ENCODE measurements at places on chromosomes 3 and 15.

DNA sequence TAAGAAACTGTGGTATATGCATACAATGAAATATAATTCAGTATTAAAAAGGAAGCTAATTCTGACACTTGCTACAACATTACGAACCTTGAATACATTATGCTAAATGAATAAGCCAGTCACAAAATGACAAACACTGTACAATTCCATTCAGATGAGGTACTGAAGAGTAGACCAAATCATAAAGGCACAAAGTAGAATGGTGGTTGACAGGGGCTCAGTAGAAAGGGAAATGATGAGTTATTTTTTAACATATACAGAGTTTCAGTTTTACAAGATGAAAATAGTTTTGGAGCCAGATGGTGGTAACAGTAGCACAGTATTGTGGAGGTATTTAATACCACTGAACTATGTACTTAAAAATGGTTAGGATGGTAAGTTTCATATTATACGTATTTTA lies 254.6 kb upstream of the RBMS3 start:
- DNase-seq: no peak

DNA sequence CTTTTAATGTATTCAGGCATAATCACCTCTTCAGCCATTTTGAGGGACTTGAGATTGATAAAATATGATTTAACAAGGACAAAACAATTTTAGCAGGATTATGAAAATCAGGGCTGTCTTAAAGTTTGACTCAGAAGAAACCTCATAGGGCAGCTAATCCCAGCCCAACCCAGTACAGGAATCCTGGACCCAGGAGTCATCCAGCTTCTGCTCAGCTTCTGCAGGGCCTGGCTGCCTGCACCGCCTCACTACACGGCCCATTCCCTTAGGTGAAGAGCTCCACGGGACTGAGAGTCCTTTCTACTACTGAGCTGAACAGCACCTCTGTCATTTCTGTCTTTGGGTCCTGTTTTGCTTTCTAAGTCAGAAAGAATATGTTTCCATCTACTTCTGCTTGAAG lies 37.5 kb downstream of the ARHGAP31 start:
- no peak for DNase-seq

GRCh38 chr3:49006408-49007067 lies 653 bp upstream of the WDR6 start:
- DNase-seq: no peak

GRCh38 chr3:154584974-154585373 lies 155.0 kb upstream of the GPR149 start:
- no peak for DNase-seq

- DNase-seq: no peak
These were observed 6.2 kb downstream of the P2RY1 start for GRCh38 chr3:152841131-152841530.

DNA sequence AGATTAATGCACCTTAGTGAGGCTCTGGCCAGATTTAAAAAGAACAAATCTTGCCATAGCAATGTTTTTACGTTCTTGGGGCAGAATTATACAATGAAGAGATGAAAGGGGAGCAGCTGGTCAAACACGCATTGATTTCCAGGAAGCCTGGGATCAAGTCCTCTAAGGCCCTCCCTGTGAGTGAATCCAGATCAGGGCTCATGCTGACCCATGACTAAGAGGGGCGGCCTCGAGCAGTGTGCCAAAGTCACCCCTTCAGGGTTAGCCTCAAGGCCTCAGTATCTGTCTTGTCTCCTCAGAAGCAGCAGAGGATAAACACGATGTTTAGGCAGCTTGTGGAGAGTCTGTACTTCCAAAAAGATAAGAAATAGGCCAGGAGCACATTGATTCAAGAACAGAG lies 9.3 kb upstream of the RBP1 start:
- no peak for DNase-seq

DNA sequence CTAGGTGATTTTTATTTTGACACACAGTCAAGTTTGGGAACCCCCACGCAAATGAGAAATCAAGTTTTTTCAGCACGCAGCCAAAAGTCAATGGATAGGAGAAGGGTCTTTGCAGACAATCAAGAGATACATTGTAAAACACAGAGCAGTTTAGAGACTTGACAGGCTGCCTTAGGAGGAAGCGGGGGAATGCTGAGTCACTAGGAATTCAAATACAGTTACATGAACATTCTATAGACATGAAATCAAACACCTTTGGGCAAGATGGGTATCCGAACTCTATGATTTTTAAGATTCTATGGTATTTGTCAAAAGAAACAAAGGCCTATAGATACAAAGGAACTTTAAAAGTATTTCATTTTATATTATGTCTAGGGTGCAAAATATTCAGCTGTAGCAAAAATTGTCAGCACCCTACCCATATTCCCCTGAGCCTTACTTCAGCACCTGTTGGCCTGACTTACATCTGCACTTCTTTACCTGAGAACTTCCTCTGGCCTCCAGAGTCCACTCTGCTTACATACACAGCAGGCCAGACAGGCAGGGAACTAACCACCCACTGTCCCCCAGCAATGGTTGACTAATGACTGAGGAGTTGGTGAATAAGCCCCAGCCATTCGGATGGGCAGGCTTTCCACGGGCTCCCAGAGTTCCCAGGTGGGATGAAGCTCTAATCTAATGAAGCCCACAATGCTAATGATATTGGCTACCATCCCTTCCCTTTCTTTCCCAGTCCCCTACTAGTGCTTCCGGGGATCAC lies 289.3 kb upstream of the RORA start:
- DNase-seq: no peak

DNA sequence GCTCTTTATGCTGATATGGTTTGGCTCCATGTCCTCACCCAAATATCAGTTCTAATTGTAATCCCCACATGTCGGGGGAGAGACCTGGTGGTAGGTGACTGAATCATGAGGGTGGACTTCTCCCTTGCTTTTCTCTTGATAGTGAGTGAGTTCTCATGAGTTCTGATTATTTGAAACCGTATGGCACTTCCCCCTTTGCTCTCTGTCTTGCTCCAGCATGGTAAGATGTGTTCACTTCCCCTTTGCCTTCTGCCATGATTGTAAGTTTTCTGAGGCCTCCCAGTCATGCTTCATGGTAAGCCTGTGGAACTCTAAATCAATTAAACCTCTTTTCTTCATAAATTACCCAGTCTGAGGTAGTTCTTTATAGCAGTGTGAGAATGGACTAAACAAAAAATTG lies 107.6 kb downstream of the IMPG2 start:
- DNase-seq: no peak

DNA sequence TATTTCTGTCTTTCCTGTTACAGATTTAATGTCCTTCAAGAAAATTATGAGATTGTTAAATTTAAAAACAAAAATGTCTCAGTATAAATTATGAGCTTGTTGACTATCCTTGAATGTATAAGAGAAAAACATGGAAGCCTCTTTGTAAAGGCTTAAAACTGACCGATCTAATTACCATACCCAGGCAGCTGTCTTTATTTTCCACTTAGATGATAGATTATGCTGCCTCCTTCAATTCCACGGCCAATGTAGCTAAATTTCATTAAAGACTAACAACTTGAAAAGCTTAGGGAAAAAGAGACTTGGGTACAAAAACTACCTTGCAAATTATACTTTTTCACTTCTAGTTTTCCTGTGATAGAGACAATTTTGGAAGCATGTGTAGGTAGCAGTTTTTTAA lies 88.3 kb downstream of the ATP10A start:
- no peak for DNase-seq

DNA sequence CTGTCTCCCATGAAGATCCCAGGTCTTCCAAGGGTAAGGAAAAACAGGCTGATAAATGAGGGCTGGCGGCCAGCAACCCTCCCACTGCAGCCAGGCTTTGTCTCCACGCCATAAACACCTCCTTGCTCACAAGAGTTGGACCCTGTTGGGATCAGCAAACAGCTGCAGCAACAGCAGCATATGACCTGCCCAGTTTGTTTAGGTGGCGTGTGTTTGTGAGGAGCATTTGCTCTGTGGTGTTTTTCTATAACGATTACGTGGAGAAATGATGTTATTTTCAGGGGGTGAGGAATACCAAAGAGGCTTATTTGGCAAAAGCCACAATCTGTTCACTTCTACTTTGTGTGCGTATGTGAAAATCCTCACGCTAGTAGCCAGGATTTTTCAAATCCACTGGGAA lies 58.5 kb downstream of the RFTN1 start:
- DNase-seq: no peak

DNA sequence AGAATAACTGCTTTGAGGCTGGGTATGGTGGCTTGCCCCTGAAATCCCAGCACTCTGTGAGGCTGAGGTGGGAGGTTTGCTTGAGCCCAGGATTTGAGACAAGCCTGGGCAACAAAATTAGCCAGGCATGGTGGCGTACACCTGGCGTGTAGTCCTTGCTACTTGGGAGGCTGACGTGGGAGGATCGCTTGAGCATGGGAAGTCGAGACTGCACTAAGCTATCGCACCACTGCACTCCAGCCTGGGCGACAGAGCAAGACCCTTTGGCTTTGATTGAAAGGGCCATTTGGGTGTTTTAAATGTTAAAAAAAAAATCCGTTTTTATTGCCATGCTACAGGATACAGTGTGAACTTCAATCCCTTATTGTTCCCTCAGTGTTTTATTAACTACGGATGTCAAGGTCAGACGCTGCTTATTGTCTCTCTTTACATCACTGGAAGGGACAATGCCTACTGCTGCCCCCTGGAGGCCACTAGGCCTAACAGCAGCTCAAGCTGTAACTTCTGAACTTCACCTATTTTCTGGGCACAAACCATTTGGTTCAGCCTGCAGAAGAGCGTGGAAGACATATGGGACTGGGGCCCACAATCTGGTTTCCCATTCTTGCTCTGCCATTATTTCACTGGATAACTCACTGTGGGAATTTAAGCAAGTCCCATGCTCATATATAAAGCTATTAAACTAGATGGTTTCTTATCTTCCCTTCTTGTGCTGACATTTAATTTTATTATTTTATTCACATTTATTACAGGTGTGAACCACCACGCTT lies 15.3 kb upstream of the IREB2 start:
- DNase-seq: peak; percentile 76

DNA sequence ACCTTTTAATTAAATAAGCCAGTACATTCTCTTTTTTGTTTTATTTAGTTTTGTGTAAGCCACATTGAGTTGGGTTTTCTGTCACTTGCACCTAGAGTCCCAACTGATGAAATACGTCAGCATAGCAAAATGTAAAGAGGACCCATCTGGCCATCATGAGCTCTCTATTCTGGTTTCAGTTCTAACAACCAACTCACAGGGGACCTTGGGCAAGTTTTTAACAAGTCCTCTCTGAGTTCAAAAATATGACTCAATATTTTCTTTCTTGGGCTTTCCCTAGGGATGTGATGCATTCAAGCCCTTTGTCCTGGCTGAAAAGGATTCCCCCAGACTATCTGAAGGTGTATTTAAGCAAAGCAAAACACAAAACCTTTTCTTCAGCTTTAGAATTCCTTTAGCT lies 32.9 kb downstream of the PLCH1 start:
- peak; percentile 41 for DNase-seq

DNA sequence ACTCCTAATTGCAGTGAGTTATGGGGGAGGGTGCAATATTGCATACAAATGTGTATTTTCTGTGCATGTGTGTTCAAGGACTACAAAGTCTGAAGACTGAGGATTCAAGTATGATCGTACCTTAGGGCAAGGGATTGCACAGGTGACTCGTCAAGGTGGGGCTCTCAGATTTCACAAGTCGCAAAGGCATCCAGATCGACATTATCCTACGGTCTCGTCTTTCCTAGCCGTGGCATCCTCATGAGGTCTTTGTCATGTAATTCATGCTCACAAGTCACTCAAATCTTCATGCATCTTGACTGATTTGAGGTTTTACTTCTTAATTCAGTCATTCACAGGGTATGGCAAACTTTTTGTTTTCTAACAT lies 191.4 kb upstream of the HES1 start:
- no peak for DNase-seq

DNA sequence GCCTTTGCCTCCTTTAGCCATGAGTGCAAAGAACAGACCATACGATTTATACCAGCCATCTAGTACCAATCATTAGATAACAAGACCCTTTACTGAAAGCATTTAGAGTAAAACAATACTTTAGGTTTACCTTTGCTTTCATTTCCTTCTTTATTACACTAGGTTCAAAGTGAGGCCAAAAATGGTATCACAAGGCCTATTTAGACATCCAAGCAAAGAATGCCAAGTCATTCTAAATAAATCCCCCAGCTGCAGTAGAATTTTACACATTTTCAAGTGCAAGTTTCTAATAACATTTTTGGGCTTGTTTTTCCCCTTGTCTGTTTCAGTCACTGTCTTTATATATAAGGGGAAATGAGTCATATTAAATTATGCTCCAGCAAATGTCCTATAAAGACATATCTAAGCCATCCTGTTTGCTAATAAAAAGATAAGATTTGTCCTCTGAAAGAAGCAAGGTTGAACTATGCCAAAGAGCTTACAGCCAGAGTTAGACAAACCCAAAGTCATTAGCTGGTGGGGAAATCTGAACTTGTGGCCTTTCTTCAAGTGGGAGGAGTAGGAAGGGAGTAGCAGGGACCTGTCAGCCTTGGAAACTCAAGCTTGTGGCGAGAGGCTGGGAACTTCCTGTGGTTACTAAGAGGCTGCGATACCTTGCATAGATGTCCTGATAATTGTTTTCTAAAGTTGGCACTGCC lies 232.7 kb downstream of the MECOM start:
- DNase-seq: no peak

GRCh38 chr3:33174711-33175414 lies 43.7 kb downstream of the SUSD5 start:
- no peak for DNase-seq

GRCh38 chr15:81297147-81297572 lies 26.8 kb downstream of the STARD5 start:
- no peak for DNase-seq

DNA sequence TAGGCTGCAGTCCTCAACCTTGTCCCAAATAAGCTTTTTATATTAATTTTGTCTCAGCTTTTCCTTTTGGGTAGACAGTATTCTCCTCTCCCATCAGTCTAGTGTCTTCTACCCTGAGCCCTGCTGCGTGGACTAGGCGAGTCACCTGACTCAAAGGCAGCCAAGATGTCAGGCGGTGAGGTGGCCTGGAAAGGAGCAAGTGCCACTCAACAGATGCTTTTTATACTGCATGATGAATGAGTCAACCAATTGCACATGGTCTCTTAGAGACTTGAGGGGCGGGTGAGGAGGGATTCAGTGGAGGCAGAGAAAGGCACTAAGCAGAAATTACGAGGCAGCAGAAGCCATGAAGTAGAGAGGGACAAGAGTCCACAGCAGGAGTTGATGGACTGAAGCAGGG lies 95.9 kb downstream of the FRMD4B start:
- DNase-seq: no peak

DNA sequence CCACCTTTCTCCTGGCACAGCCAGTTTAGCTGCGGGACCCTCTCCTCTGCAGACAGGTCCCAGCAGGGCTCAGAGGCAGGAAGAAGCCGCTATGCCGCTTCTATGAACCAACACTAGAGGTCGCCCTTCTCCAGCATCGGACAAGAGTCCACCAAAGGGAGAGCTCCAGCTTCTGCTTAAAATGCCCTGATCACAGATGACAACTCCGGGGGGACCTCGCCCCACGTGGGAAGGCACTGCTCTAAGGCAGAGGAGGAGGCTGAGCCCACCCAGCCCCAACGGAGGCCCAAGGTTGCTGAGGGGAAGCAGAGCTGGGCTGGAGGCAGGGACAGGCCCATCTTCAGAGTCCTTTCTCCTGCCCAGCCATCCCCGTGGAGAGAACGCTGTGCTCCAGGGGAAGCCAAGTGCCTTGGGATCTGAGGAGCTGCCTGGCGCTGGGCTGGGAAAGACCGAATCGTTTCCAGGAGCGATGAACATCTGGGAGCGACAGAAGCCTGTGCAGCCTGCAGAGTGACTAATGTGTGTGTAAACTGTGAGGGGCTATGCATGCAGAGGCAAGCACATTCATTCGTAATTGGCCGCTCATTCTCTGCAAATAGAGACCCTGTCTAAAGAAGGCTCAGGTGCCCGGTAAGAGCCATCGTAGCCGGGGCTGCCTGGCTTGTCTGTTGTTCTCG lies 43.5 kb upstream of the BDH1 start:
- DNase-seq: peak; percentile 91

- no peak for DNase-seq
These were observed 21.0 kb upstream of the ATG7 start for GRCh38 chr3:11250902-11251806.
